ENCODE measurements at places on chromosomes 5 and 9.

DNA sequence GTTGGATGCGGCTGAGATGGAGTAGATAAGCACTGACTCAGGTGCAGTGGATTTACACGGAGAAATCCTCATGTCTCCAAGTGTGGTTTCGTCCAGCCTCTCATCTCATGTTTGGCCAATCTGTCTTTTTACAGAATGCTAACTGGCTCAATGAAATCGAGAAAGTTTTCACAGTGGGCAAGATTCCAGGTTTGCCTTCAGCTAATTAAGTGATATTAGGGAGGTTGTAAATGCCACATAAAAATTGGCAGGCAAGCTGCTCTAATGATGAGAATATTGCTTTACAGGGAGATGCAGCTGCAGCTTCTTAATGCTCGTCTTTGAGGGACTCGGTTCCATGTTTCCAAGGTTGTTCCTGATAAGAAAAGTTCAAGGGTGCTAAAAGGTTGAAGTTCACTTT is 23.7 kb downstream of the BARHL1 start:
- DNase-seq, result no peak

DNA sequence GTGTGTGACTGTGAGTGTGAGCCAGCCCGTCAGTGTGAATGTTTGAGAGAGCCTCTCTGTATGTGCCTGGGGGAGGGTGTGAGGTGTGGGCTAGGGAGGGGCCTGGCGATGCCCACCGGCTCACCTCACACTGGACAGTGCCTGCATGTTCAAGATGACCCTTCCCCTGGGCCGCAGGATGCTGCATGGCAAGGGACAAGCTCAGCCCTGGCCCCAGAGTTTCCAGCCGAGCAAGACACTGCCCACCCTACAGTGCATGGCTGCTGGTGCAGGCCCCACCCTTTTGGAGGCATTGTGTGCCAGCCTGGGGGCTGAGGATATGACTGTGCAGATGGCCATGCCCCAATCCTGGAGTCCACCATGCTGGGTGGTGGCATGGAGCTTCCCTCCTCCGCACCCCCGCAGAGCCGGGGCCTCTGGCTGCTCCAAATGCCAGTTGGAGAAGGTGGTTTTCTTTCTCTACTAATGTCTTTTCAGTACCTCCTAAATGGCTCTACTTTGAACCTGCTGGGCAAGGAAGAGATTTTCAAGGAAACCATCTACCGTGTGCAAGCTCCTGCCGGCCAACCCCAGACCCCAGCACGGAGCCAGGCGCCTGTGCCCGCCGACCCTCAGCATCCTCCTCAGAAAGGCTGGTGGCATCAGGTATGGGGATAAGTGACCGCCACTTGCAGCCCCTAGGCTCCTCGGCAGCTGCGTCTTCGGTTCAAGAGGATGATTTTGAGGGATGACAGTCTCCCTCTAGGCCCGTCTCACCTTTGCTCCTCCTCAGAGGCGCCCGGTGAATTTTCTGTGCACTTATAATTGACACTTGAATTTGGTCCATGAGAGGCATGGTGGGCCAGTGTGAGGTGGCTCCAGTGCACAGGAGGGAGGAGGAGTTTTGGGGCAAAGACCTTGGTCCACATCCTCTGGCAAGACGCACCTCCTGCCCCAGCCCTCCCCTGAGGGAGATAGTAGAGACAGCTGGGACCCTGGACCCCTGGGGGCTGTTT is 27.7 kb downstream of the FGD3 start:
- no peak for DNase-seq

GRCh38 chr9:135365013-135365768 is 114.4 kb upstream of the PPP1R26 start:
- DNase-seq, result no peak

GRCh38 chr5:178457471-178457870 is 132.7 kb downstream of the COL23A1 start:
- DNase-seq, result no peak

- DNase-seq, result no peak
Observed at GRCh38 chr5:63022403-63022802, 443.8 kb downstream of the LRRC70 start.

DNA sequence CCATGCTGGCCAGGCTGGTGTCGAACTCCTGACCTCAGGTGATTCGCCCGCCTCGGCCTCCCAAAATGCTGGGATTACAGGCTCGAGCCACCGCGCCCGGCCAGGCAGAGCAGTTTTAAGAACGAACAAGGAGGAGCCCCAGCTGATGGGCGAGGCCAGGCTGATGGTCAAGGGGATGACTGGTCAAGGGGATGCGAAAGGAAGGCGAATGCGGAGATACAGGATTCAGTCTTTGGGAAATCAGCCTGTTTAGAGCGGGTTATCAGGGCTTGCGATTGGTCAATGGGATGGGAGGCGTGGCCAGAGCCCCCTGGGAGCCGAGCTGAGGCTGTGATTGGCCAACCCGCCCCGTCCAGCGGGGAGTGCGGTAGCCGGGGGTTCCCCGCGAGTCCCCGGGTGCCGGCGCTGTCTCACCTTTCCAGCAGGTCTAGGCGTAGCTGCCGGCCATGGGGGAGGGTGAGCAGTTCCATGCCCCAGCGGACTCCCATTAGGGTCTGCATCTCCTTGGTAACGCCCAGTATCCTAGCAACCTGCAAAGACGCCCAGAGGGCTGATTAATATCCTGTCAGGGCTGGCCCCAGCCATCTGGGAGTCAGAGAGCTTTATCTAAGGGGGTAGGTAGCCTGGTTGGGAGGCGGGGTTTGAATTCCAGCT is 7.5 kb upstream of the TOR2A start:
- DNase-seq, result no peak

GRCh38 chr5:167624053-167624452 is 667.4 kb upstream of the WWC1 start:
- no peak for DNase-seq

GRCh38 chr9:107190061-107190935 is 92.8 kb upstream of the RAD23B start:
- no peak for DNase-seq

DNA sequence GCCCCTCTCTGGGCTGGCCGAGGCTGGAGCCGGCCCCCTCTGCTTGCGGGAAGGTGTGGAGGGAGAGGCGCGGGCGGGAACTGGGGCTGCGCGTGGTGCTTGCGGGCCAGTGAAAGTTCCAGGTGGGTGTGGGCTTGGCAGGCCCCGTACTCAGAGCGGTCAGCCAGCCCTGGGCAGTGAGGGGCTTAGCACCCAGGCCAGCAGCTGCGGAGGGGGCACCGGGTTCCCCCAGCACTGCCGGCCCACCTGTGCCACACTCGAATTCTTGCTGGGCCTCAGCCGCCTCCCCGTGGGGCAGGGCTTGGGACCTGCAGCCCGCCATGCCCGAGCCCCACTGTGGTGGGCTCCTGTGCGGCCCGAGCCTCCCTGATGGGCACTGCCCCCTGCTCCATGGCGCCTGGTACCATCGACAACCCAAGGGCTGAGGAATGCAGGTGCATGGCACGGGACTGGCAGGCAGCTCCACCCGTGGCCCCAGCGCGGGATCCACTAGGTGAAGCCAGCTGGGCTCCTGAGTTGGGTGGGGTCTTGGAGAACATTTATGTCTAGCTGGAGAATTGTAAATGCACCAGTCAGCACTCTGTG is 27.9 kb upstream of the CLINT1 start:
- DNase-seq, result no peak

- DNase-seq, result no peak
Observed at GRCh38 chr9:127330501-127330900, 65.9 kb downstream of the GARNL3 start.

DNA sequence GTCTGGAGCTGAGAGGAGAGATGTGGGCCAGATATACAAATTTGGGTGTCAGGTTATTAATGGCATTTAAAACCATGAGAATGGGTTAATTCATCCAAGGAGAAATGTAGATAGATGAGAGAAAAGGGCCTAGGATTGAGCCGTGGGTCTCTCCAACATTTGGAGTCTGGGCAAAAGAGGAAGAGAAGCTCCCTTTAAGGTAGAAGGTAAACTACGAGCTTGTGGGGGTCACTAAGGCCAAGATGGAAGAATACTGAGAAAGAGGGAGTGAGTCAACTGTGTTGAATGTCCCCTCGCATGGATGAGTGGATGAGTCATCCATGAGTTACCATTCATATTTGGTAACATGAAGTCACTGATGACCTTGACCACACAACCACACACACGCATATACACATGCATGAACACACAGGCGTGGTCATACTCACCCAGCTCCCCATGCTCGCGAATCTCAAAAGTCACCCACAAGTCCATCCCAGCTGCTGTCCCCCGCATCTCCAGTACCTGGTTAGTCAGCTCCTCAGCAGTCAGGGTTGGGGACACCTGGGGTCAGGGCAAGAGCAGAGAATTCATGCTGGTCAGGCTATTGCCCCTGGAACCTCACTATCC is 6.8 kb upstream of the FCHSD1 start:
- DNase-seq, result no peak

GRCh38 chr9:13411791-13412190 is 132.3 kb upstream of the MPDZ start:
- no peak for DNase-seq

GRCh38 chr5:177368869-177369644 is 11.3 kb downstream of the RGS14 start:
- DNase-seq, result no peak

DNA sequence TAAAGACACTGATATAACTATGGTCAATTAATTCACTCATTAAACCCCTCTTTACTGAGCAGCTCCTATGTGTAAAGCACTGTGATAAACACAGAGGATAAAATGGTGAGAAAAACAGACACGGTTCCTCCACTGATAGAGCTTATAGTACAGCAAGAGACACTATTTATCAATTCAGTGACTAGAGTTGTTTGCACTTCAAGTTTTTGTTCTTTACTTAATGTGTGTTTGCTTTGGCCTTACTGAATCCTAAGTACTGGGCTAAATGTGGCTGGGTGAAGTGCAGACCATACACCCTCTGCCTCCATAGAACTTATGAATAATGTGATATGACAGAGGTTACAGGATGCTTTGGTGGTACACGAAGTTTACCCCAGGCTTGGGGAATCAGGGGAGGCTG is 80.1 kb upstream of the ITGA1 start:
- no peak for DNase-seq

GRCh38 chr5:1068204-1068894 is 43.5 kb downstream of the SLC12A7 start:
- no peak for DNase-seq

- DNase-seq, result no peak
Observed at GRCh38 chr5:44574678-44575077, 185.5 kb upstream of the FGF10 start.

GRCh38 chr5:142618130-142618523 is 67.8 kb downstream of the FGF1 start:
- no peak for DNase-seq

DNA sequence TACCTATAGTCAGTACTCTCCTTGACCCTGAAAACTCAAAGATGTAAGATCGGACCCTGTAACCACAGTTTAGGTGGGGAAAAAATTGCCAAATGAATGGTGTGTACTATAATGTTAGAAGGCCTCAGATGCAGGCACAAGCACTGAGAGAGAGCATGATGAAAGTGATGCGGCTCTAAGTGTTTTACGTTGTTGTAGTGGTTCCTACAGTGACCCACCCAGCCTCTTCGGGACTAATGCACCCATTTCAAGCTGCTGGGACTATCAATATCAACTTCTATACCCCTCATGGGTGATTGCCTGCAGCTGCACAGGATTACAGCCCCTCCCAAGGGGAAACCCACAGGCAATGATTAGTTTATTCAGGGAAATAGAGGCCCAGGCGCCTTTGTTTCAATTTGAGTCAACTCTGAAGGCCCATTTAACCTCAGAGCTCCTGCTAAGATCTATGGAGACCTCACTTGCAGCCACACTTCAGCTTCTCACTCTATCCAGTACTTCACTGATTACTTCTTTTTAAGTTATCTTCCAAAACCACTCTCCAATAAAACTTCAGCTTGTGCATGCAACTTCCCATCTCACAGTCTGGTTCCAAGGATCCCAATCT is 340.7 kb downstream of the NR2F1-AS1 start:
- DNase-seq, result no peak

- no peak for DNase-seq
Observed at GRCh38 chr5:149635394-149635793, 54.1 kb downstream of the ARHGEF37 start.

DNA sequence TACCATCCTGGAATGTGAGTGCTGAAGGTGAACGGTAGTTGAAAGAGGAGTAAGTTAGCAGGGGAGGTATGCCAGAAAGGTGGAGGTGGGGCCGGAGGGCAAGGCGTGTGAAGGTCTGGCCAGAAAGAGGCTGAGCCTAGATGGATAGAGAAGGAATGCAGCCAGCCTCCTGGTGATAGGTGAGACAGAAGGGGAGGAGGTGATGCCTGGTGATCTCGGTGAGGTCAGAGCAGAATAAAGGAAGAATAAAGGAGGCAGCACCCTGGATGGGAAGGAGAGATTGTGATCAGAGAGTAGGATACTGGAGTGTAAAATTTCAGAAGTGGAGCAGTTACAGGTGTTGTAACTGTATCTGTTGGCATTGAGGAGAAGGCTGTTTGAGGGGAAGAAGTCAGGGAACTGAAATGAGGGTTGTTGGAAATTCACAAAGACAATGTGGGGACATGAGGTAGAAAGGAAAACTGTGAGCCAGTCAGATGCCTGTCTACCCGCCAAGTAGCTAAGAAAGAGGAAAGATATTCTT is 2.0 kb downstream of the GNG10 start:
- DNase-seq, result no peak

GRCh38 chr9:69820955-69821788 is 555 bp downstream of the CFAP95 start:
- no peak for DNase-seq

DNA sequence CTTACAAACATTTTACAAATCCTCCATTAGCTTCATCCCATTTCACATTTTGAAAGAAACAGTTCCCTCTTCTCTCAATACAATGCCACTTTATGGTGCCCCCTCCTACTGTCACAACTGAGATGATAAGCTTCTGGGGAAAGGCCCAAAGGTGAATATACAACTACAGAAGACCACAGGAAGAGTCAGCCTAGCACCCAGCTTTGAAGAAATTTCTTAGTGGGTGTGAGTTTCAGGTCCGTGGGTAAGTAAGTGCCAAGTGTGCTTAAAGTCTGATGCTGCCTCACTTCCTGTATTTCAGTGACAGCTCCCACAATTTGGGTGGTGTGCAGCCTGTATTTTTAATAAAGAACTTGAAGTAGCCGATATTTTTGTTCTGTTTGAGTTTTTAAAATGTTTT is 68.1 kb downstream of the ARHGEF28 start:
- no peak for DNase-seq

- no peak for DNase-seq
Observed at GRCh38 chr9:89342948-89343347, 24.6 kb downstream of the SECISBP2 start.

GRCh38 chr5:148833122-148833521 is 6.7 kb downstream of the ADRB2 start:
- DNase-seq, result no peak

DNA sequence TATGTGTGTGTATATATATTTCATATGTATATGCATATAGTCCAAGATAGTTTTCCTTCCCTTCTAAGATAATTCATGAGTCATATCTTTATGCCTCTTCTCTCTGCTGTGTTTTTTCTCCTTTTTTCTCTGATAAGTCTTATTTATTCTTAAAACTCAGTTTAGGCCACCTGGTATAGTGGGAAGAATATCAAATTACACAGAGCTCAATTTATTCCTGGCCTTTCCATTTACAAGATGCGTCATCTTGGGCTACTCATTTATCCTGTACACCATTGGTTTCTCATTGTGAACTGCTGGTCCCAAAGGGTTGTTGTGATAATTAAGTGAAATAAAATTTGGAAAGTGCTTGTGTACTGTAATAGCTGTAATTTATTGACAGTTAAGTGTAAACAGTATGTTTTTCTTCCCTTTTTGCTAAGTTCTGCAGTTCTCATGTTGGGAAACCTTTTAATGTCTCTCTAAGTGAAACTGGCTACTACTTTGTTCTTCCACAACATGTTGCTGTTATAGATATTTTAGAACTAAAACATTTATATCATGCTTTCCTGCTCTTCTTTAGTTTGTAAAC is 19.4 kb downstream of the CCDC171 start:
- DNase-seq, result no peak

- DNase-seq, result no peak
Observed at GRCh38 chr9:81492710-81493447, 196.5 kb downstream of the TLE1 start.

Data from putamen (tissue), 1 donor.